Transverse colon (tissue), 4 donors: ENCODE measurements at places on chromosomes 5 and 9. TPM values are rescaled to one million over a fixed set of nuclear protein-coding genes. Genes with fewer than 3 reads are reported as not detected.

Gene CD14
- total RNA-seq: 3.6 TPM

Gene OBP2B
- not detected for total RNA-seq

Gene MARCOL
- total RNA-seq: not detected

Gene CBY3
- not detected for total RNA-seq

Gene LCN1
- total RNA-seq: not detected

Gene PKN3
- 1.9 TPM for total RNA-seq

Gene ABO
- 199 TPM for total RNA-seq

Gene PARP8
- 3.6 TPM for total RNA-seq

Gene HMCN2
- total RNA-seq: 16.7 TPM

Gene INSL6
- total RNA-seq: not detected

DNA sequence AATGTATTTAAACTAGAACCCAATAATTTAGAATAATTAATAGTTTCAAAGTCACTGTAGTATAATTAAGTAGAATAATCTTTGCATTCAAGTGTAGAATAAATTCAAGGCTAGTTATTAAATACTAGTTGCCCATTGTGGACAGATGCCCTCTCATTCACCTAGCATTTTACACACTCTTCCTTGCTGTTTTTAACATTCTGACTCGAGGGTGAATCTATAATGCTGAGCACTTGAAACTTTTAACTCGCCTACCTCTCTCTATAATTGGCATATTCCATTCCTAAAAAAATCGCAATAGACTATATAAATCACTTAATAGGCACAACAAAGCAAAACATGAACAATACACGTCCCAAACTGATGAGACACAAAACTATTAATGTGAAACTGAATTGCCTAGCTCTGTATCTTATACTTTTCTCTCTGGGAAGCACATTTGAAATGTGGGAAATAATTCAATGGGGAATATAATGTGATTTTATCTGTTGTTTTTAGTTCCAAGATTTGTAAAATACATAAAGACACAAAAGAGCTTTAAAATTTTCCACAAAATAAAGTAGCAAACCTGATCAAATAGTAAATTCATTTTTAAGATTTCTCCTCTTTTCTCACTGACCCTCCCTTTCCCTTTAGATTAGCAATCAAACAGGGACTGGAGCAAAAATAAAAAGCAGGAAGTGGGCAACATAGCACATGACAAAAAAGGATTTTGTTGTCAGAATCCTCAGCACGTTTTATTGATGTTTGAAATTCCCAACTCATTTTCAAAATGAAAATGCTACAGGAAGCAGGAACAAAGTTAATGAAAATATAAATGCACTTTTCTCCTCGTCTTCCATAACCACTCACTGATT lies 295.6 kb downstream of the PDE4D start:
- DNase-seq: no peak

GRCh38 chr5:143376911-143377813 lies 26.3 kb downstream of the NR3C1 start:
- no peak for DNase-seq

DNA sequence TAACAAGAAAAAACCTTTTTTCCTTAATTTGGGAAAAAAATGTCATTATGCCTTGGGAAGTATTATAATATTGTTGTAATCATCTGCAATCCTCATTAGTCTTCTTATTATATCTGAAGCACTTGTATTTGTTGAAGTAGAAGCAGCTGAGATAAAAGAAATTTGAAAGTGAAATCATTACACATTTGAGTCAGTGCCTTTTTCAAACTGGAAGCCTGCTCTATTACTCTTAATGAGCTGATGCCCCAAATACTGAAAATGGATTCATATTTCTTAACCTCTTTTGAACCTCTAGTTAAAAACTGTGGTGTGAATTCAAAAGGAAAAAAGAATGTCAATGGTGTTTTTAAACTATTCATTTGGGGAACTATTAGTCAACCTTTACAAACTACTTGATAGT lies 1027.7 kb downstream of the NR2F1-AS1 start:
- DNase-seq: no peak

DNA sequence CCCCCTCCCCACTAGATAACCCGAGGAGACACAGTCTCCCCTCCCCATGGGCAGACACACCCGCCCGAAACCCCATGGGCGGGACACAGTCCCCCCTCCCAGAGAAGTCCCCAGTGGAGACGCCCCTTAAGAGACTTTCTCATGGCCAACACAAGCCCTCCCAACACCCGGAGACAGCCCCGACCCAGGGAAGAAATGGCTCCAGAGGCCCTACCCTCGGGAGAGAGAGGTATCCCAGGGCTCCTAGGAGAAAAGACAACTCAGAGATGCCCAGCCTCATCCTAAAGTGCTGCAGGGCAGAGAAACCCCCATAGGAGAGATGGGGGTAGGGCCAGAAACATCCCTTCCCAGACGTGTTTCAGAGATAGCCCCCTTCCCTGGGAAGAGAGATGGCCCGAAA lies 27.4 kb downstream of the PCDH1 start:
- DNase-seq: no peak

GRCh38 chr9:14936491-14936890 lies 26.3 kb upstream of the FREM1 start:
- DNase-seq: no peak

GRCh38 chr5:69099302-69099701 lies 5.5 kb downstream of the SLC30A5 start:
- DNase-seq: no peak

GRCh38 chr5:76855961-76856360 lies 6.1 kb downstream of the S100Z start:
- DNase-seq: no peak

DNA sequence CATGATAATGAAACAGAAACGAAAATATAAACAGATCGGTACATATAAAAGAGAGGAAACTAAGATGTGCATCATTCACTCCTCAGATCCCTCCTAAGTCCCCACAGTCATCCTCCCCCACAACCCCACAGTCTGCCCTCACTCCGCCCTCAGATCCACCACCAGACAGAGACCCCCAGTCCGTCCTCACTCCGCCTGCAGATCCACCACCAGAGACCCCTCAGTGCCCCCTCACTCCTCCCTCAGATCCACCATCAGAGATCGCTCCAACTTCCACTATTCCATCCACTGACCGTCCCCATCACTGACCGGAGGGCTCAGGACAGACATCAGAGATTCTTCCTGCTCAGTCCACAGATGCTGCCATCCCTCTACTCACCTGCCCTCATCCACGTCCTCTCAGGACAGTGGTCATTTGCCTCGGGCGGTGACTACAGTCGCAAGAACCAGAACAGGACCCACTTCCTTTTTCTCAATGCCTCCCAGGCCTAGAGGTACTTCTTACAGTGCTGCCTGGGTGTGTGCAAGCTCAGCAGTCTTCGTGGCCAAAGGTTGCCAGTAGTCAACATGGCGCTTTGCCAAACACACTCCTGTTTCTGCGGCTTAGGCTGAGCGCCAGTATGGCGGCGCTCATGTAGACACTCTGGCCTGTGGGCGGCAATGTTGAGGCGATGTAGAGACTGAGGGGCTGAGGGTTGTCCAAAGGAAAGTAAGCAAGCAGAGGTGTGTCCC lies 8.3 kb upstream of the SPATA31C1 start:
- peak; percentile 94 for DNase-seq

DNA sequence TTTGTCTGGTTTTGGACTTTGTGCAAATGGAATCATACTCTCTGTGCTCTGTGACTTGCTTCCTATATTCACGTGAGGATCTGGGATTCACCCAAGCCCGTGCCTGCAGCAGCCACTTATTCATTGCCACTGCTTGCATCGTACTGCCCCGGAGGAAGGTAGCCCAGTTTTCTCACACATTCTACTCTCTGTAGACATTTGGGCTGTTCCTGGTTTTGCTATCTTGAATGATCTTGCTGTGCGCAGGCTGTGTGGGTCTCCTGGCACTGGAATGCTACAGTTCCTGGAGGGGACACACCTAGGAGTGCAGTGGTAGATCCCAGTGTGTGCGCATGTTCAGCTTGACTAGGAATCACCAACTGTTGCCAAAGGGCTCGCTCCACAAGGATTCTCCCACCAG lies 99.2 kb upstream of the BOD1 start:
- no peak for DNase-seq

- DNase-seq: no peak
These were observed 201.2 kb downstream of the NXNL2 start for GRCh38 chr9:88736136-88736637.

DNA sequence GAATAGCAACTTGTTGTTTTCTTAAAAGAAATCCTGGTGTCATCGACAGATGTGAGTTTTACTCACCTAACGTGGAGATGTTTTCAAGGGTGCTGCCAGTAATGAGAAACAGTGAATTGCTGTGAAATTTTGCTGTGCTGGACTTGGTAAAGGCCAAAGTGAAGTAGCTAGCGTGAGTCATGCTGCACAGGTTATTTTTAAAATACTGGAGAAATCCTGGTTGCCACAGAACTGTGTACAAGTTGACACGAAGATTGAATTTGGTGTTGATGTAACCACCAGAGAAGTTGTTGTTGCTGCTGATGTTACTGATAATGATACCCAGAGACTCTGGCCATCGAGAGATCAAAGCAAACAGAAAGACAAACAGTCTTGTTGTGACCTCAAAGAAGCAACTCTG lies 187.9 kb upstream of the NFIL3 start:
- DNase-seq: no peak

DNA sequence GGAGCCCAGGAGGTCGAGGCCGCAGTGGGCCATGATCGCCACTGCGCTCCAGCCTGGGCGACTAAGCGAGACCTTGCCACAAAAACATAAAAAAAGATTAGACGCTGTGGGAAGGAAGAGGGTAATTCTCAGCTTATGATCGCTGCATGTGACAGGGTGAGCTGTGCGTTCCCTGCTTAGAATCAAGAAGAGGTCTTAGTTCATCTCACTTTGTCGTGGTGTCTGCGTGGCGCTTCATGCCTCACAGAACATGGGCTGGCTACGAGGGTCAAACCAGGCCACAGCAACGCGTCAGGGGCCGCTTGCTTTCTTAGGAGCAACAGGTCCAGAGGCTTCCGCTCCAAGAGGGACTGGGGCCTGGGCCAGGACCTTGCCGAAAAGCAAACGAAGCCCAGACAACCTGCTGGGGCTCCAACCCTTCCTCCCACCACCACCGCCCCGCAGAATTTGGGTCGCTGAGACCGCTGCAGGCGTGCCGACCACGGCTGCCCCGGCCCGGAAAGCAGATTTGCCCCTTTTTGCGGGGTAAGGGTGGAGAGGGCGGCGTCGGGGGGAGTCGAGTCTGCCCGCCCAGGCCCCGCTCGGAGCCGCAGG lies 10.0 kb upstream of the GRIN1 start:
- no peak for DNase-seq

GRCh38 chr5:160473681-160474080 lies 52.0 kb downstream of the PTTG1 start:
- DNase-seq: no peak

DNA sequence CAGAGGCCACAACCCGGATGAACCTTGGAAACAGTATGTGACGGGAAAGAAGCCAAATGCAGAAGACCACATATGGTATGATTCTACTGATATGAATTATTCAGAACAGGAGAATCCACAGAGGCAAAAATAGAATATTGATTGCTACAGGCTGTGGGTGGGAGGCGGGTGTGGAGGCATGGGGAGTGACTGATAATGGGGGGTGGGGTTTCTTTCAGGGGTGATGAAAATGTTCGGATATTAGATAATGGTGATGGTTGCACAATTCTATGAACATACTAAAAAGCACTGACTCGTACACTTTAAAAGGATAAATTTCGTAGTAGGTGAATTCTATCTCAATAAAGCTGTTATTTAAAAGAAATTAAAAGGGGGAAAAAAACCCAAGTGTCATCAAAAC lies 10.7 kb downstream of the IL4 start:
- DNase-seq: no peak

GRCh38 chr5:80275347-80275746 lies 19.5 kb upstream of the SERINC5 start:
- no peak for DNase-seq

DNA sequence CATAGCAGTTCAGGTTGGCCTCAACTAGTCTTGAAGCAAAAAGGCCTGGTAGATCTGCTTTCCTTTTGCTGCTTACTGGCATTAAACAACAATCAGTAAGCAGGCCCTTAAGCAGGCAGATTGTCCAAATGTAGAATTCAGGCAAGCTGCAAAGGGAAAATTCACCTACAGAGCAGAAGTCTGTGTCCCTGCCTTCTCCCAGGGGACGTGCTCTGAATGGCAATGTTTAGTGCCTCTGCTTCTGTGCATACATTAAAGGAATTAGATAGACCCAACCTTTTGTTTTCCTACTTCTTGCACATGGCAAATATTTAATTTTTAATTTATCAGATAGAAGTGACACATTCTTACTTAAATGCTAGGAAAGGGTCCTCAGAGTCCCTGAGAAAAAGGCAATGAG lies 328.8 kb upstream of the PIK3R1 start:
- DNase-seq: no peak

DNA sequence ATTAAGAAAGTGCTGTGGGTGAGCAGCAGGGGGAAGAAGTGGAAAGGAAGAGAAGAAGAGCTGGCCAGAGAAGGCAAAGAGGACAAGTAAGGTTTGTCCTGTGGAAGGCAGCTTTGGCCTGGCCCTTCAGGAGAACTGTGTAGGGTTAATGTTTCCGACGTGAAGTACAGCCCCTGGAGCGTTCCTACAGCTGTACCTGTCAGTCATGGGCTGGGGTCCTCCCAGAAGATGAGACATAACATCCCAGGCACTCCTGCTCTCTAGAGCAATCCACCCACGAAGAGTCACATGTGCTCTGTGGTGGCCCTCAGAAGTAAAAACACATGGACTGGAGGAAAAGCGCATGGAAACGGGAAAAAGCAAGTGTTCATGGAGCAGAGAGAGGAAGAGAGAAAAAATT lies 237.4 kb downstream of the CAAP1 start:
- DNase-seq: no peak

DNA sequence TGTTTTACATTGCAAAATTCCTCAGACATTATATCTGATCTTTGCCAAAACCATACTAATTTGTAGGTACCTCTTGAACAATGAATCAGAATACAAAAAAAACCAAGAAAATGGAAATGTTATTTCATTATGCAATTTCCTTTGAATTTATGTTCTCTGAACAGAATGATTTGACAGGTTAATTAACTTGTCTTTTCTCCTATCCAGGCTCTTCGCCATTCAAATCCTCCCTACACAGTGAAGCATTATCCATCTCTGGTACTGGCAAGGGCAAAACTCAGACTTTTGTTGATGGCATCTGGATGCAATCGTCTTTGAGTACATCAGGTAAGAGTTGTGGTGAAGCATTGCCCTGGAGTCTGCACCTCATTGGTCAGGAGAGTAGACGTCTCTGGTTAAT lies 655.7 kb upstream of the ITGA1 start:
- DNase-seq: no peak

- no peak for DNase-seq
These were observed 42.0 kb downstream of the PDCD1LG2 start for GRCh38 chr9:5552301-5552700.

- DNase-seq: no peak
These were observed 4.2 kb downstream of the WWC1 start for GRCh38 chr5:168295574-168296201.

DNA sequence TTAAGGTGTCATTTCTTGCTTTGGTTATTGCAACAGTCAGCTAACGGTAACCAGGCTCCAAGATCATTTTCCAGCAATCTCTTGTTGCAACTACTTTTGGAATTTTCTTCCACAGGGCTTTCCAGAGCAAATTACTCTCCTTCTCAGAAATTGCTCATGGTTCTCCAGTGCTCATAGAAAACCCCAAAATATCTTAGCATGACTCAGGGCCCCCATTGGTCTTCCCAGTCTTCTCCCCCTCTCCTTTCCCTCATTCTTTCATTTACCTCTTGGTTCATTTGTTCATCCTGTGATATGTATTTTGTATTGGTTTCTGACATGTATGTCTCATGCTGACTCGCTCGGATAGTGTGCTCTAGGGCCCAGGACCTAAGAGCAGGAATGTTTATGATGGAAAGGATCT lies 35.6 kb downstream of the WWC1 start:
- no peak for DNase-seq

GRCh38 chr5:140424135-140424534 lies 22.5 kb downstream of the ANKHD1 start:
- DNase-seq: no peak

- DNase-seq: no peak
These were observed 3.2 kb downstream of the CDKN2B start for GRCh38 chr9:22005702-22006606.
